SK-N-SH (cell line): ENCODE measurements at places on chromosomes 6 and 20. TPM values are rescaled to one million over a fixed set of nuclear protein-coding genes. Genes with fewer than 3 reads are reported as not detected.

SNAP91 gene
- polyA plus RNA-seq, result 0.64 and 2.0 TPM in 2 replicates

GRCh38 chr6:56040223-56040622, 164.8 kb upstream of the BMP5 start:
- no peak for DNase-seq

GRCh38 chr6:1377526-1377925, 11.8 kb upstream of the FOXF2 start:
- no peak for DNase-seq

DNA sequence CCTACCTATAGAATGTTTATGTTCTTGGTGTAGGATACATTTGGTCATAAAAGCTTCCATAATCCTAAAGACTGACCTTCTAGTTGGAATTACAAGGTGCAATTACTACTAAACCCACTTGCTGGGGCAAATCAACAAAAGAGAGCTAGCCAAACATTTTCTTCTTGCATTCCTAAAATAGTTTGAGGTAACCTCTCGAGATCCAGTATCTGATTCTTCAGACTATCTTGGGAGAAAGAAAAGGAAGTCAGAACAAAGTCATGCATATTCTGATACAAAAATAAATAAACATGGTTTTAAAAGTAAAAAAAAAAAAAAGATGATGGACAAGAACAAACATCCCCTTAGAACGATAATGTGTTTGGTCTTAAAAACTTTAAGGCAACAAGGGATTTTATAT, 294.2 kb upstream of the RSPO3 start:
- no peak for DNase-seq

DNA sequence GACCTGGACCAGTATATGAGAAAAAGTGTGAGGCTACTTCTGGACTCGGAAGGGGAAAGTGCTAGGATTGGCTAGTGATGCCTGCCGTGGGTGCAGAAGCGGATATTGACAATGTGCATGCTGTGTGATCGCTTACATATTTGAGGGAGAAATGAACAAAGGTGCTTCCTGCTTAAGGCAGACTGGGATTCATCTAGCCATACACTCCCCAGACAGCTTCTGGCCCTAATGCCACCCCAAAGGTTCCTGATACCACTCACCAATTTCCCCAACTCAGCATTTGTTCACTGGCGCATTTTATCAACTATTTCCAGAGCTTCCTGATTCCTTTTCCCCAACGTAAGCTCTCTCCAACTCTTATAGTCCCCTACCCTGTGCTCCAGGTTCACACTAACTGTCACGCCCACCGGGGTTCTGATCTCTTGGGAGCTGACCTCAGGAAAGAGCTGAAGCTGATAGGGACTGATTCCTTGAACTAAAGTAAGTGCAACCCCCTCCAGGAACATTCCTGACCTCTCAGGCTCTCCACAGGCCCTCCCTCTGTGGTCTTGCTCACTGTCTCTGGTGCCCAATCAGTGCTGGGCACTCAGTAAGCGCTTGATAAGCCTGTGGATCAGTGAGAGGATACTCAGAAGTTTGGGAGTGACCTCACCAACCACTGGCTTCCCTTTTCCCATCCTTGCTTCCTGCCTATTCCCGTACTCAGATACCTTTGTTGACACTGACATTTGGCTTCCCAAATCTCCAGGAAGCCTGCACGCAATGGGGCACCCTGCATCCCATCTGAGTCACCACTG, 73.3 kb downstream of the MRPL14 start:
- no peak for DNase-seq

- no peak for DNase-seq
Measured at GRCh38 chr6:25829375-25829774, 2.5 kb downstream of the SLC17A1 start.

DNA sequence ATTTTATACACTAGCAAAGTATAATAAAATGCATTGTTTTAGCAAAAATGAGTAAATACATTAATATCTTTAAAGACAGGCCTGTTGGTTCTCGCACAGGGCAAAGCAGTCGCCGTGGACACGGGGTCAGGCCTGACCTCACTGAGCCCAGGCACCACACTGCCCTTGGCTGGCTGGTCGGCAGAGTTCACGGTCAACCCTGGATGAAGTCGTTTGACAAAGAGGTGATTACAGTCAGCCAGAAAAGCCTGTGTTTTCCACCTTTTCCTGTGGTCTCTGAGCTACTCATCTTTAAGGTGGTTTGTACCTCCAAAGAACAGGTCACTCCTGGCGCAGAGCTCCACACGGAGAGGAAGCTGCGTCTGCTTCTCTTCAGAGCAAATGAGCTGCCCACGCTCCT, 191.5 kb downstream of the DLL1 start:
- no peak for DNase-seq

DNA sequence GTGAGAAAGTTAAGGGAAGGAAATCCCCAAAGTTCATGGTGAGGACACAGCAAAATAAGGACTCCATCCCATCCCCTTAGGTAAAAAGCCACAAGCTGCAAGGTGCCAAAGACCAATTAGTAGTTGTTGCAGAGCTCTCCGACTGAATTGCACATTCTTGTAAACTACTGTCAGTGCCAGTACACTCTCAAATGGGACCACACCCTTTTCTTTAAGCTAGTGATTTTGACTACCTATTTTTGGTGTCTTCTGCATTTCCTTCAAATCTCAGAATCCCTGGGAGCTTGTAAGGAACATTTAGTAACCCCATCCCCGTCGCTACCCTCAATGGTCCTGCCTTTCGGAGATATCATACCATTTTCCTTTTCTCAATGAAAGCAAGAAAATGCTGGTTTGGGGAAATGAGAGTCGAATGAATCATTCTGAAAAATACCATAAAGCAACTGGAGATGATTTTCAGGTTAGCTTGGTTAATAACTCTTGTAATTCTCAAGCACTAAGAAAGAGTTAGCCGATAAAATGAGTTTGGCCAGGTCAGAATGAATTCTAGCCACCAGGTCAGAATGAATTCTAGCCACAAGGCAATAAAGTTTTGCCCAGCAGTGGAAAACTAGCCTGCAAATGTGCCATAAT, 5.2 kb upstream of the HMGN3 start:
- DNase-seq, result no peak

DNA sequence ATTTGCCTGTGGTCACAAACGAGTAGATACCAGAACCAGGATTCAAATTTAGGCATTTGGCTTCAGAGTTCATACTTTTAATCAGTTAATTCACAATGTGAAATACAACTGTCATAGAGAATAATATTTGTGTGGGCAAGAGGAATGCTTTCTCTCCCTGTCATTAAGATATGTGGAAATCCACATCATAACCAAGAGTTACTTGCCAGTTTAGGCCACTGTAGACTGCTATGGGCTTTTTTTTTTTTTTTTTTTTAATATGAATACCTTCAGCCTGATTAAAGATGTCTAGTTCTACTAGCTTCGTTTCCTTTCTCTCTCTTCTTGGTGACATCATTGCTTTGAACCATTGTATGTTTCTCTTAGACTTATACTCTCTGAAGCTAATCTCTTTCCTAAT, 244.9 kb downstream of the ZFAND3 start:
- DNase-seq, result no peak
